ENCODE measurements at places on chromosomes 4 and X.
A peak's percentile ranks its signal among the peaks of the same experiment; 100 is the strongest.

DNA sequence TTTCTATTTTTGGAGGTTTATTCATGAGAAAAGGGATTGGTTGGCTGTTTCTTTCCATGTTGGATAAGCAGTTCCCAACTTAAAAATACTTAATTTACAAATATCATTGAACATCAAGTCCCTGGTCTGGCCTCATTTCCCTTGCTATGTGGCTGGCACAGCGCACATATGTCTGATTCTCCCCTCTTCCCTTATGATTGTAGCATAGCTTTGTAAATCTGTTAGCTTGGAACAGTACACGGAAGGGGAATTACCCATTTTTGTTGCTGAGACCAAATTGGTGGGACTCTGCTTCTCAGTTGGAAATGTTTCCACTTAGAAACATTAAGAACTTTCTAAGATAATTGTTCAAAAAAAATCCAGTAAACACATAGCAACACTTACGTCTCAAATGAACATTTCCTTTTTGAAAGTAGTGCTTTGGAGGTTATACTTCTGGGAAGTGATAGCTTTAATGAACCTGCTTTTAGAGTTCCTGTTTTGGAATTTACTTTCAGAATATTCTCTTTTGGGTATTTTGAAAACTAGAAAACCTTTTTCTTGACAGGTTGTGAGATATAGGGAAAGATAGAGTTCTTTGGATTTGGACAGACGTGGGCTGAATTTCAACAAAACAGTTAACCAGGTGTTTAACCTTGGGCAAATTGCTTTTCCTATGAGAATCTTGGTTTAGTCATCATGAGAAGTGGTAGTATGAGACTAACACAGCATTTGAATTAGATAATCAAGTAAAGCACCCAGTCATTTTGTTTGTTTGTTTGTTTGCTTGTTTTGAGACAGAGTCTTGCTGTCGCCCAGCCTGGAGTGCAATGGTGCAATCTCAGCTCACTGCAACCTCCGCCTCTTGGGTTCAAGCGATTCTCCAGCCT lies 47.3 kb downstream of the STIM2 start:
- DNase-seq = no peak

- peak; percentile 83 for DNase-seq
Measured at GRCh38 chr4:5998333-5998936, 19.8 kb downstream of the C4orf50 start.

DNA sequence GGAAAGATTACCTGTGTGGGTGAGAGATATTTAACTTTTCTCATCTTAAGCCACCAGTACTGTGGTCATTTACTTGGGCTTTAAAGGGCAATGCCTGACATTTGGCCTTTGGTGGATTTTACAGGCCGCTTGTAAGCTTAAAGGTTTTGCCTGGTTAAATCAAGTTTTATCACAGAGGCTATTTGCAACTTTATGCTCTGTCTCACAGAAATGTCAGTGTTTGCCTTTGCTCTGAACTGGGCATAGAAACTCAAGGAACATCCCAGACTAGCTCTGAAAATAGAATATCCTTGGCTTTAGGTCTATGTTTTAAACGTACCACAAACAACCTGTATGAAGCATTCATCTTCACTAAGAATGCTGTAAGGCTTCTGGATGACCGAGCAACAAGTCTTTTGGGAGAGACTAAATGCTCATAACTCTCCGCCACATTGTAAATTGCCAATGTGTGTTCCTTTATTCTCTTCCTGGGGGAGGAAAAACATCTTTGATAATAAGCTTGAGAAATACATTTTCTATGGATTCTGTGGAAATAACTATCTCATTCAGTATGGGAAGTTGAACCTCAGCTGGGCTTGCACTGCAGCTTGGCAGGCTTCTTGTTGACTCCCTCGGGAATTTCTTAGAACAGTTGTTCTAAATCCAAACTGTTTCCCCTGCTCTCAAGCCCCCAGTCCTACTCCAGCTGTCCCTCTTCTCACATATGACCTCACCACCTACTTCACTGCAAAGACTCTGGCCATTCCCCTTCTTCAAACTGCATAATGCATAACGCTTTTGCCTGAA lies 105.8 kb upstream of the WDR44 start:
- DNase-seq = no peak

DNA sequence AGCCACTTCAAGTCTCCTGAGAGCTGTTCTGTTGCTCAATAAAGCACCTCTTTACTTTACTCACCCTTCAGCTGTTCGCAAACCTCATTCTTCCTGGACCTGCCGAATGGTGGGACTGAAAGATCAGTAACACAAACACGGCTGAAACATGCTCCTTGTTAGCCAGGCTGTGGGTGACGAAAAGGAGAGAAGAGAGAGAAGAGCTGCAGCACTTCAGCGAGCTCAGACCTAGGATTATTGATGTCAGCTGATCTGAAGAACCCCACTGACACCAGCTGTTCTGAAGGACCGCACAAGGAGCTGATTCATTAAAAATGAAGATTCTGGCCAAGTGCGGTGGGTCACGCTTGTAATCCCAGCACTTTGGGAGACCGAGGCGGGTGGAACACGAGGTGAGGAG lies 2020.0 kb upstream of the ADGRL3 start:
- no peak for DNase-seq

- DNase-seq = no peak
Measured at GRCh38 chr4:166198516-166199310, 325.7 kb downstream of the TLL1 start.

DNA sequence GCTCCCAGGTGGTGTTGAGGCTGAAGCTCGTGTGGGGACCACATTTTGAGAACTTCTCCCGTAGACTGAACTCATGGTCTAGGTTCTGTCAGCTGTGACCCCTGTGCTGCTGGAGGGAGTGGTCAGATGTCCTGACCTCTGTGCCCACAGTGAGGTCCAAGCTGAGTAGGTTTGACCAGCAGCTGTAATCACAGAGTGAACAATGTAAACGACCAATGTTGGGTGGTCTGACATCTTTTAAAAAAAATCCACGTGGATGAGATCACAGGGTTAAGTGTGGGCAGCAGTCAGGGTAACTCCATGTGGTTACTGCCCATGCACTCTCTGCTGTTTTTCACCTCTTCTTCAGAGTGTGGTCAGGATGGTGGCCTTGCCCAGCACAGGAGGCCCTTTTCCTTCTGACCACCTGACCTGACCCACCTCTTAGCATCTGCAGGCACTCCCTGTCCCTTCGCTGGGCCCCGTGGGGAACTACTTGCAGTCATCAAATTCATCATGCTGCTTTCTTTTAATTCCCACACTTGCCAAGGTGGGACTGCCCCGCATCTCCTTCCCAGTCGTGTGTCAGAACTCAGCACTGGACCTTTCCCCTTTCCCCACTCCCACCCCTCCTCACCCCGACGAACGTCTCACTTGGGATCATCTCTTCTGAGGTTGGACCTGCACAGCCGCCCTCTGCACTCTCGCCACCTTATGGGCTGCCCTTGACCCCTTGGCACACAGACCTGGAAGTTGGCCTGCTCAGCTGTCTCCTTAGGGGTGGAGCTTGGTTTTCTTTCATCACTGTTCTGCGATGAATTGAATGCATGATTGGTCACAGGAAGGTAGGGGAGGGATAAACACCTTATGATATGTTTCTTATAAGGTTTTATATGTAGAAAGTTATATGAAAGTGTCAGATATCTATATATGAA lies 120.1 kb downstream of the PTTG2 start:
- DNase-seq = no peak

GRCh38 chr4:175246941-175247340 lies 328.8 kb downstream of the ADAM29 start:
- no peak for DNase-seq

DNA sequence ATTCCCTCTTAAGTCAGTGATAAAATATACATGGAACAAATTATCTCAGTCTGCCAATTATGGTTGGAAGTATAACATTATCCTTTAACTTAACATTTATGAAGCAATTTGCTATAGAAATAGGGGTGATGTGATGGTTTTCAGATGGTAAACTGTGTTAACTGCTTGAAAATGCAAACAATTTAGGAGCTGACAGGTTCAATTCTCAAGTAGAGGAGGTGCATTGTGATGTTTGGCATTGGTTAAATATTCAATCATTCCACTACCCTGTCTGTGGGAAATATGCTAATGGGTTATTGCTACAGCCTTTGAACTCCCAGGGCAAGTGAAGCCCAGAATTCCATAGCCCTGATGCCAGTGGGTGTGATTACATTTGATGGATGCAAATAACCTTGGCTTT lies 243.4 kb upstream of the GK2 start:
- no peak for DNase-seq

DNA sequence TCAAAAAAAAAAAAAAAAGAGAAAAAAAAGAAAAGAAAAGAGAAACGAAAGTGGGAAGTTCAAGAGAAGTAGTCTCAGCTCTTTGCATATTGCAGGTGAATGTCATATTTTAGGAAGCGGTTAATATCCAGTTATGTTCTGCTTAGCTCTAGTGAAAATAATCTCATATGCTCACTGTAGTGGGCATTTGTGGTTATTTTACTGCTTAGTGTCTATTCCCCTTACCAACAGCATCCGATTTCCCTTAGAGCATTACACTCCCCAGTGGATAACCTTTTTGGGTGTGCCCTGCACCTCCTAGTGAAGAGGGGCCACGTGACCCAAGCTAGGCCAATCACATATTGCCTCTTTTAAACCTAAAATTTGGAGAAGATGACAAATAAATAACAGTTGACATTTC lies 111.2 kb upstream of the ZNF827 start:
- DNase-seq = peak; percentile 23

GRCh38 chrX:134513091-134513490 lies 53.1 kb downstream of the HPRT1 start:
- DNase-seq = no peak

DNA sequence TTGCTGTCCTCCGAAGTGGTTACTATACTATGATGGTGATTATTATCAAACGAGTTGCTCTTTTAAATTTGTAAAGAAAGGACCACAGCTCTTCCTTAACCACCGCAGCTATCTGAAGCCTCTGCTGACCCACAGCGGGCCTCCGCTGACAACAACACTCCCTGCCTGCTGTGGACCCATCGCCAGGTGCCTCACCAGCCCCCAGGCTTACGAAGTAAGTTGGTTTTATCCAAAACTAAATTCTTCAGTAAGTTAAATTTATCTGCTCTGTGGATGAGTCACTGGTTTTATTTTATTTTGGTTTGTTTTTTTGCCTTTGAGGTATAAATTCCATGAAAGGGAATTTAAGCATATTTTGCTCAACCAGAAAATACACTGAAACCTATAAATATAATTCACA lies 54.7 kb downstream of the SLC9A6 start:
- DNase-seq = no peak

DNA sequence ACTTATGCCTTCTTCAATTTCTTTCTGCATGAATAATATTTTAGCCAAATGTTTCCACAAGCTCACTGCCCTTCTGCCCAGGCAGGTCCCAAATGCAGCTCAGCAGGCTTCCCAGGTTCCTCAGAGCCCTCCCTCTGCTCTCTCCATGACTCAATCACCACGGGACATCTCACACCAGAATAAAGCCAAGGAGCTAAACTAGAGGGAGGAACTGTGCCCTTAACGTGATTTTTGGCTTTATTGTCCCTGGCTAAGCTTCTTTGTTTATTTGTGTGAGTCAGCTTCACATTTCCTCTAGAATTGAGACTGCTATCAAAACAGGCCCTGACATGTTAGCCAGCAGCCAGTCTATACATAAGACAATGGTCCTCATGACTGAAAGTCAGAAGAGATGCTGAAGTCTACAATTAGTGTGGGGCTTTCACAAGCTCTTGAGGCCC lies 186.4 kb upstream of the GALNT7 start:
- peak; percentile 8 for DNase-seq

- DNase-seq = no peak
Measured at GRCh38 chr4:186204686-186205085, 13.3 kb downstream of the CYP4V2 start.

DNA sequence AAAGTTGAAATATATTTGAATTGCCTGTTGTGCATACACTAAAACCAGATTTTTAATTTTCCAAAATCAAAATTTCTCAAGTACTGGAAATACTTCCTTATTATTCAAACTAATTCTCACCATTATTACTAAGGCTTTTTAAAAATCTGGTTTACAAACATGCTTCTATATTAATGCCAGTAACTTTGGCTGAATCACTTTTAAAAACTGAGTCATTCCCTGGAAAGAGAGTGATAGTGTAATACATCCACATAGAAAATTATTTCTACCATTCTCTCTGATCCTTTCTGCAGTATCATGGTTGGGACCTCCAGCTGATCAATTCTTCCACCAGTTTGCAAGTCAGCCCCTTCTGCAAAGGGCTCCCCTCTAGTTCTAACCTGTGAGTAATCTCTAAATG lies 165.3 kb upstream of the FAM241A start:
- DNase-seq = no peak

- DNase-seq = peak; percentile 53
Measured at GRCh38 chrX:65528705-65529340, 5.8 kb downstream of the LAS1L start.

GRCh38 chr4:145541346-145541745 lies 59.7 kb downstream of the SMAD1 start:
- DNase-seq = no peak

- DNase-seq = no peak
Measured at GRCh38 chrX:40912576-40912975, 172.7 kb upstream of the USP9X start.

- DNase-seq = no peak
Measured at GRCh38 chrX:117973110-117973807, 143.4 kb downstream of the KLHL13 start.

GRCh38 chrX:137151403-137151802 lies 117.6 kb upstream of the GPR101 start:
- no peak for DNase-seq

DNA sequence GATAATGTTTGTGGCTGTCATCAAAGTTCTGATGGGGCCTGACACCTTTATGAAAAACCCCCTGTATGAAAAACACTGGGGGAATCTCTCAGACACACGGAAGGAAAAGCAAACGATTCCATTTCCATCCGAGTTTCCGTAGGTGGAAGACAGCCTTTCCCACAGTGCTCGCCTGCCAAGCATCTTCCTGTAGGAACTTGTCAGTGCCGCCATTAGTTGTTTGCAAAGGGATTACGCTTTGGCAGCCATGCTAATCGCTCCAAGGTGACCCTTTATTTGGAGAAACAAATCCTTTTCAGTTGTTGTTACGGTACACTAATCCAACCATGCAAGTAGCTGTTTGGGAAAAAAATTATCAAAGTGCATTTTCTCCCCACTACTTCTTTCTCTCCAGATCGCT lies 44.4 kb upstream of the STOX2 start:
- DNase-seq = no peak

GRCh38 chr4:23660865-23661264 lies 229.0 kb downstream of the PPARGC1A start:
- DNase-seq = no peak

DNA sequence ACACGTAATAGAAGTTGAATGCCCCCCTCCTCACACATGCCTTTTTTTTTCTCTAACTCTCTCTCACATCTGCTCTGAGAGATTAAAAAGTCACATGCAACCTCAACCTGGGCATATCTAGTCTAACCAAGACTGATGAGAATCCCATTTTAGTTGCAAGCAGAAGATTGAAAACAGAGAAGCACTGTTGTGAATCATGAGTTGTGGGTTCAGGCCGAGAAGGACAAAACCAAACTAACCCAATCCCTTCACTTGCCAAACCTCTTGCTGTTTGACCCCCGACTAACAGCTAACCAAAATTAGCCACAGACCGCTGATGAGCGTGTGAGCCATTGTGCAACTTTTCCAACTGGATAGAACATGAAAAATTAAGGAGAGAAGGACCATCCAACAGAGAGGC lies 31.8 kb downstream of the CXCL1 start:
- DNase-seq = no peak

Measured in GM20000 (cell line).